ENCODE measurements at places on chromosomes 3 and 15.

- peak; percentile 80 for DNase-seq
Measured at GRCh38 chr3:59212128-59212779, 162.4 kb upstream of the CFAP20DC start.

GRCh38 chr3:88044411-88044810 lies 14.4 kb downstream of the CGGBP1 start:
- DNase-seq, result no peak

- no peak for DNase-seq
Measured at GRCh38 chr15:74742422-74742821, 6.2 kb upstream of the CYP1A2 start.

GRCh38 chr3:74673326-74673725 lies 58.9 kb upstream of the CNTN3 start:
- no peak for DNase-seq

DNA sequence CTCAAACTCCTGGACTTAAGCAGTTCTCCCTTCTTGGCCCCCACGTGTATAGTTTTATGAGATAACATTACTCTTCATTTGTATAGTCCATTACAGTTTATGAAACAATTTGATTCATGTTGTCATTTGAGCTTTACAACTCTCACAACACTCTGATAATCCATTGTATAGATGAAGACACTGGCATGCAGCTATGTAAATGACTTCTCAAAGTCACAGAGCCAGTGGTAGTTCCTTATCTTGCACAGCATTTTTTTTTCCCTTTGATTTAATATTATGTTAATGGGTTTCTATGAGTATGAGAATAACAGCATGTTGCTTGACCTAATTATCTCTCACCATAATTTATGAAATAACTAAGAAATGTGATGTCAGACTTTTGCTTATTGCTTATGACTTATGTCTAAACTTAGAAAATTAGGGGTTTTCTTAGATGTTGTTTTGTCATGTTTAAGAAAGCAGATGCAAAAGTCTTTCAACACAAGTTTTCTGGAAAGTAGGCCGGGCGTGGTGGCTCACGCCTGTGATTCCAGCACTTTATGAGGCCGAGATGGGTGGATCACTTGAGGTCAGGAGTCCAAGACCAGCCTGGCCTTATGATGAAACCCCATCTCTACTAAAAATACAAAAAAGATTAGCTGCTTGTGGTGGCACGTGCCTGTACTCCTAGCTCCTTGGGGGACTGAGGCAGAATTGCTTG lies 13.3 kb downstream of the VPS8 start:
- no peak for DNase-seq

DNA sequence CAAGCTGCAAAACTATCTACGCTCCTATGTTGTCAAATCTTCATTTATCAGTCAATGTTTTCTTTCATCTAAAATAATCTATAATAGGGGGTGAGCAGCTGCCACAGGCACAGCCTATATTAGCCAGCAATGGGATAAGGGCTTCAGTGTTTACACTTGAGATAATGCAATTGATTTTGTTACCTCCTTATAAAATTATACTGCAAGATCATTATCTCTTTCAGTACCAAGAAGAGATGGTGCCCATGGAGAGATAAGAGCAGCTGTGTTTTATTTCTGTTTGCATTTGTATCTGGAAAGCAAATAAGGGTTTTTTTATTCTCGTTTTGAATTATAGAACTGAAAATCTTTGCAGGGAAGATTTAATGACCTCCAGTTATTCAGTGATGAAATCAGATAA lies 68.9 kb downstream of the PLD1 start:
- no peak for DNase-seq

GRCh38 chr3:99859825-99860224 lies 42.2 kb downstream of the CMSS1 start:
- DNase-seq, result peak; percentile 45

GRCh38 chr15:56891852-56892440 lies 26.5 kb upstream of the TCF12 start:
- DNase-seq, result no peak

DNA sequence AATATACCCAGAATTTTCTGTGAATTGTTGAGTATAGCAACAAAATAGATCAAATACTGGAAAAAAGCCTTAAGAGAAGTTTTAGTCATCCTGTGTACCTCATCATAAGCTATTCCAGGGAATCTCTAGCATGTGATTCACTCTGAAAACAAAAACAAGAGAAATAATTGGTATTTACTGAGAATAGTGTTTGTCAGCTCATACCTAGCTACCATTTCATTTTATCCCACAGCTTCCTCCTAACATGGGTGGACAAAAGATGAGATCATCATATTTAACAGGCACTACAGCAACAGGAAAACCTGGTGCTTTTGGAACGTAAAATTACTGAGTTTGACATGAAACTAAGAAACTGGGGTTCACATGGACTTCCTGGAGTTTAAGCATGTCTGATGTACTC lies 753.5 kb upstream of the NECTIN3 start:
- no peak for DNase-seq

- no peak for DNase-seq
Measured at GRCh38 chr3:48518638-48519276, 14.8 kb upstream of the SHISA5 start.

DNA sequence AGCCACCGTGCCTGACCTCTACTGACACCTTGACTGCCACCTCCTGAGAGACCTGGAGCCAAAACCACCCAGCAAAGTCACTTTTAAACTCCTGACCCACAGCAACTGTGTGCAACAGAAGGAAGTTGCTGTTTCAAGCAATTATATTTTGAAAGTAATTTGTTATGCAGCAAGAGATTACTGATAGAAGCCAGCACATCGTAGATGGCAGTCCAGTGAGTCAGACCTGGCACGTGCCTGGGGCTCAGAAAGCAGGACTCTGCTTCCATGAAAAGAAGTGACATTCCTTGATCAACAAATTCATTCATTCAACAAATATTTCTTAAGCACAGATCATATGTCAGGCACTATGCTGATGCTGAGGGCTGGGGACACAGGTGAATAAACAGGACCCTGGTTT lies 5.7 kb upstream of the CSPG4 start:
- no peak for DNase-seq

DNA sequence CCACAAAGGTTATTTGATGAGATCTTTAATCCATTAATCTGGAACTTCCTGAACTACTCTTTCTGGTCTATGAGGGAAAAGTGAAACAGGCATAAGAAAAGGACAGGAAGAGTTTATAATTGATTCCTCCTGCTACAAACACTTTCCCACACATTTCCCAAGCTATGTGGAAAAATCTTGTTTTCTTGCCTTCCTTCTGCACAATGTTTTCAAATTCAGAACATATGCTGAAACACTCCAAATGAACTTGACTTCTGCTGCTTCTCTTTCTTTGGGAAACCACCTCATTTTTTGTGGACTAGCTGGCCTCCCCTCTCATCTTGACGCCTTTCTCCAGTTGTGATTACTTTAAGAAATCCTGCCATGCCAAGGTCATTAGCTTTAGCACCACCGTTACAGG lies 100.7 kb upstream of the PTPRG start:
- no peak for DNase-seq

- DNase-seq, result no peak
Measured at GRCh38 chr3:17626395-17626794, 116.0 kb downstream of the TBC1D5 start.

DNA sequence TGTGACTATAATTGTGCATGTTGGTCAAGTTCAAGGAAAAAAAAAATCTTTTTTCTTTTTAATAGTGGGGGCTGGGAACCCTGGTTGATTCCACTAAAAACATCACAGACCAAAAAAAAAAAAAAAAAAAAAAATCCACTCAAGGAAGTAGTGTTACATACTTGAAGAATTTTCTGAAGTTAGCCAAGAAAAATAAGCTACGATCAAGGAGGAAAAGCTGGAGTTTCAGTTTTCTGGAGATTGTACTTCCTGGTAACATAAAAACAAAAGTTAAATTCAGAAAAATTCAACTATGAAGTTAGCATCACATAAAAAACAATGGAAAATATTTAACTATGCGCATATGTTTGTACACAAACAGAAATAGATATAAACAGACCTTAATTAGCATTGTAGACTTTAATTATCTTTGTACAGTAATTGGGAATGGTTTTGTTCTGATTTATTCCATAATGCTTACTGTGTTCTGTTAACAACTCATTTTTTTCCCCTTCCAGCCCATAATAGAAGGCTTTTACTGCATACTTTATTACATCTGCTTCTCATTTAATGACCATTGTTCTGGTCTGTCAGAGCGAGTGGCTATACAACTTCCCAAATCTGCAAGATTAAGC lies 194.3 kb downstream of the RORA start:
- DNase-seq, result no peak

DNA sequence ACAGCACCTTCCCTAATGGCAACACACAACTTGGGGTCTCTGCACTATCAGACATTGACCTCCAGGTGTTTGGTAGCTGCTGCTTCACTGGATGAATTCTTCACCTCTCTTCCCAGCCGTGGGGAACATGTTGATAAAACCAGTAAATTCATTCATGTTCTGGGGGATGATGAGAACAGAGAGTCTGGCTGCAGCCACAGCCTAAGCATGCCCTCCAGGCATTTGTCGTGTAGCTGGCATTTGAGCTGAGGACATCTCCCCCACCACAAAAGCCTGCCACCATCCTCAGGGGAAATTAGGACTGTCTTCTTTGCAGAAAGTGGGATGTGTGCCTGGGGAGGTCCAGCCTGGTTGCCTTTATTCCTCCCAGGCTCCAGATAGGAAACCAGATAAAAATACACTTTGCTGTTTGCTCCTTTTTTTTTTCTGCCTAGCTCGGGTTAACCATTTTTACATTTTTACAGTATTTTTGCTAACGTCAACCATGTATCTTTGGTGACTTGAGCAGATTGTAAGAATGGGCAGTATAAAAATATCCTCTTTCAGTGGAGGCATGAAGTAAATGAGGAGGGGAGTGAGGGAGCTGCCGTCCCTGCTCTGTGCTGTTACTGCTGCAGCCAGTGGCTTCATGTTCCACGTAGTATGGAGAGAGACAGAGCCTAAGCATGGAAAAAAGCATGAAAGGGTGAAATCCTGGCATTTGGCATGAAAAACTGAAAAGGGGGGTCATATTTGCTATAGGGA lies 444.0 kb downstream of the EPHB1 start:
- no peak for DNase-seq

DNA sequence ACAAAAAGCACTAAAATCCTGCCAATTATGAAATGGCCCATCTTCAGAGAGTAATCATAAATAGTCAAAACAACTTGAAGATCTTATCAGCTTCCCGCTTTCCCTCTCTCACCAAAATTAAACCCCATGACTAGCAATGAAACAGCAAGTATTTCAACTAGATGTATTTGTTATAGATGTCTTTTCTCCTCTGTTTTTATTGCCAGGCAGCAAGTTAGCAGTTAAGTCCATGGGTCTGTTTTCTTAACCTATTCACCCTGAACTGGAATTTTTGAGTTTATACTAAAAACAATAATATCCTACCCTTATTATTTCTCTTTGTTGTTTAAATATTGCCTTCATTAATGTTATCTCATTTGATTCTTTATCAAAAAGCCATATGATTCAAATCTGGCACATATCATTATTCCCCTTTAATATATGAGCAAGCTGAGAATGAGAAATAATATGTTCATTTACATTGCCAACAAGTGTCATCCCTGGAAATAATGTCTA lies 23.3 kb downstream of the AQP9 start:
- no peak for DNase-seq

DNA sequence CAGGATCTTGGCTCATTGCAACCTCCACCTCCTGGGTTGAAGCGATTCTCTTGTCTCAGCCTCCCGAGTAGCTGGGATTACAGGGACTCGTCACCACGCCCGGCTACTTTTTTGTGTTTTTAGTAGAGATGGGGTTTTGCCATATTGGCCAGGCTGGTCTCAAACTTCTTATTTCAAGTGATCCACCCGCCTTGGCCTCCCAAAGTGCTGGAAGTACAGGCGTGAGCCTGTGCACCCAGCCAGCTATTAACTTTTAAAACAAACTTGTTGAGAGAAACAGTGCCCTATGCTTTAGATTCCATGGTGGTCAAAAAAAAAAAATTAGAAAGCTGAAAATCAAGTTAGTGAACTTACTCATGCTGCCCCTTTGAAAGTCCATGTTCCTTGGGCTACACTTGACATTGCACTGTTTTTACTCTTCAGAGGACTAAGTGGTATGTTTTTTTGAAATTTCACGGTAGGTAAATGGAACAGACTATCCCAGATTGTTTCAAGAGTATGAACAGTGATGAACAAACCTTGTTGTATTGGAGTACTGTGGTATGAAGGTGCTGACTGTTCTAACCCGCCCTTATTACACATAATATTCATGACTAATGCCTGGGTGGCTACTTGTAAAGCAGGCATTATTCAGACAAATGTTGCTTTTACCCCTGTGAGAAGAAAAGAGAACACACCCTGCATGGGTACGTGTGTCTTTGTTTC lies 206.9 kb downstream of the KLHL25 start:
- peak; percentile 63 for DNase-seq

DNA sequence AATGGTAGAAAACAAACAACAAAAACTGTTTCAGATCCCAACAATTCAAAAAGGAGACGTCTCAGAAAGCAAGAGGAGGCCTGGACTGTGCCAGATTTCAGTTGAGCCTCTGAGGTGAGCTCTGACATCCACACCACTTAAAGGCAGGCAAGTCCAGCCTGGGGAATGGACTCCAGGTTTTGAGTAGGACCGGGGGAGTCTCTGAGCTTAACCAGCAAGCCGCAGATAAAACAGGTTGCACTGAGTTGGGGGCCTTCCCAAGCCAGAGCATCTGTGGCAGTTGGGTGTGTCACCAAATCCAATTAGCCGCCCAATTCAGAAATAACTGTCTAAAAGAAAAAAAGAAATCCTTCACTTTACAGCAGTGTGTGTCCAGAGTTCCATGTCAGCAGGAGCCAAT lies 54.7 kb downstream of the OXNAD1 start:
- DNase-seq, result no peak

DNA sequence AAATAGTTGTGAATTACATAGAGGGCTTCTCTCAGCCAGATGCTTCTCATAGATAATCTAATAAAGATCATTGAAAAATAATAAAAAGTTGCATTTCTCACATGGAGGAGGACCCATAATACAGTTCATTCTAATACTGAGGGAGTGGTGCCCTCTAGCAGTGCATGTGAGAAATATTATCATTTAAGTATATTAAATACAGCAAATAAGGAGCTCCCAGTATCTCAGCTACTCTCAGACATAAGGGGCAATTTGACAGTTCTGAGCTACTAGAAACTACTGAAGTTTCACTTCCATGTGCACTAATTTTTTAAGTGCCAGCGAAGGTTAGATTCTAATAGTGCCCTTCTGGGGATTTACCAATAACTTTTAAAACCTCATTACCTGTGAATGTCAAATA lies 188.3 kb downstream of the IL5RA start:
- DNase-seq, result peak; percentile 18

- no peak for DNase-seq
Measured at GRCh38 chr3:149701977-149702350, 44.1 kb upstream of the WWTR1 start.
